Activated naive CD4-positive, alpha-beta T cell (primary cell): ENCODE measurements at places on chromosomes 5 and 9.

- no peak for DNase-seq
Observed at GRCh38 chr9:89778100-89779090, 173.6 kb downstream of the GADD45G start.

GRCh38 chr5:13317654-13318053, 626.8 kb downstream of the DNAH5 start:
- DNase-seq = no peak

- no peak for DNase-seq
Observed at GRCh38 chr9:109972026-109972882, 192.3 kb downstream of the PALM2AKAP2 start.

- no peak for DNase-seq
Observed at GRCh38 chr5:27171761-27172261, 133.4 kb upstream of the CDH9 start.

- no peak for DNase-seq
Observed at GRCh38 chr5:179375831-179376365, 30.6 kb upstream of the ADAMTS2 start.

DNA sequence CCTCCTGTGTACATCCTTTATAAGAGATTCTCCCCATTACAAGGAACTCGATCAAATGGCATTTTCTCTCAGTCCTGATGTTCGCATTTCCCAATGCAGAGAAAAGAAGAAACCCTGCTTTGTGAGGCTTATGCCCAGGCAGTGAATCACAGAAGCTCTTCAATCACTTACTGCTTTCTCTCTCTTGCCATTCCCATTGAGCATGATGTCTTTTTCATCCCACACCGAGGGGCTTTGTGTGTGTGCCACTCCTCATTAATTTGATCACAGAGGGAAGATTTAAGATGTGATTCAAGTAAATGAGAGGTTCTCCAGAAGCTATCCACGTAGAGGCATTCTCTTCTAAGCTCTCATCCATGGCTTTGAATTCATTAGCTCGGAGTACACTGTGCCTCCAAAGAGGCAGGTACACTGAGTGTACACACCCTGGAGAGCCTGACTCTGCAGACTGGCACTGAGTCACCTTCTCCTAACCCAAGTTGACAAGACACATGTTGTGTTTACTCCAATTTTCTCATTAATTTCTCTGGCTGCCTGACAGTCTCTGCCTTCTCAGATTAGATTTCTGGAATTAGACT, 45.4 kb downstream of the MFAP3 start:
- no peak for DNase-seq

DNA sequence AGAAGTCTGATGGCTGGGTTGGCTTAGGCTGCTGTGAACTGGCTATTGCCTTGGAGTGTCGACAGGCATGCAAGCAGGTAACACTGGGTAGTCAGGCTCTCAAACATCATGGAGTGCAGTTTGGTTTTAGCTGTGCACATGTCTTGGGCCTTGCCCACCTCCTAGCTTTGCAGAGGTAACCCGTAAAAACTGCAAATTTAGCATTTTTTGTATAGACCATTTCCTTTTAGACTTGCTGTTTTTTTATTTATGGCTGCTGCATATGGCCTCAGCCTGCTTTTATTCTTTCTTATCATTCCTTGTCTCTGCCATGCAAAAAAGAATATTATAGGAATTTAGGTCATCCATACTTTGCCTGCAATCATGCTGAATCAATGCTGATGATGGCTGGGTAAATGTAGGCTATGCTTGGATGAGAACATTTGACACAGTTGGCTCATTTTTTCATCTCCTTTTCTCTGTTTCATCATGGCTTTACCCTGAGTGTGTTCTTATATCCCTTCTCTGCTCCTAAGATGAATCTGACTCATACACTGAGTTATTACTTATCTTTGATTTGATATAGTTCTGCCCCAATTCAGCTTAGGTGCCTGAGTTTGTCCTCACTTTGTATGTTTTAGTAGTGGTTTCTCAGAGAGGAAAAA, 27.2 kb downstream of the RECK start:
- no peak for DNase-seq

GRCh38 chr9:38185647-38186403, 116.8 kb upstream of the SHB start:
- DNase-seq = no peak

- no peak for DNase-seq
Observed at GRCh38 chr9:73080110-73080694, 71.5 kb upstream of the ANXA1 start.

DNA sequence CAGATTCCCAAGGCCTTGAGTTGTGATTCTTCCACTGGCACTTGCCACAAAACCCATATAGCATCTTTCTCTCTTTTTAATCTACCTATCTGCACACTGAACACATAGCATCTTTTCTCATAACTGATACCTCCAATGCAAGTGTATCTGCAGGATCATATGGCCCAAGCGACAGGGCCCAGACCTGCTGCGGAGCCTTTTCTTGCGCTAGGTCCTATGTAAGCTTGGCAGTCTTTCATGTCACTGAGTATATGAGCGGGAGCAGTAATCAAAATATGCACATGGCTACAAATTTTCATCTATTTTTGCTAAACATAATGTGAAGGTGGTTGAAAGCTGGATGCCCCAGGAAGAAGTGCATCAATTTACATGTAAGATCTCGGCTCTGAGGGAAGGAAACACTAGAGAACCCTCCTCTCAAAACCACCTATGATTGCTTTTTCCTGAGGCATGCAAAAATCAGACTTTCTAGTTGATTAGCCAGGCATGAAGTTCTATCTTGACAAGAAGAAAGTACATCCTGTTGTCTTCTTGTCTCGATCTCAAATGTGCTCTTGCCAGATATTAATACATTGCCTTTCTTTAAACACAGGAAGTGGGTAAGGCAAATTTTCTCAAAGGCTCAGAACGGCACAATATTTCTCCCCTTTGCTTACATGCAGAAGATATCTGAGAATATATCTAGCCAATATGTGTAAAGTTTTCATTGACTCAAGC, 26.9 kb upstream of the CEMIP2 start:
- DNase-seq = no peak

- DNase-seq = no peak
Observed at GRCh38 chr5:20276061-20276958, 288.3 kb upstream of the CDH18 start.

GRCh38 chr5:40429258-40430100, 250.2 kb upstream of the PTGER4 start:
- DNase-seq = no peak

DNA sequence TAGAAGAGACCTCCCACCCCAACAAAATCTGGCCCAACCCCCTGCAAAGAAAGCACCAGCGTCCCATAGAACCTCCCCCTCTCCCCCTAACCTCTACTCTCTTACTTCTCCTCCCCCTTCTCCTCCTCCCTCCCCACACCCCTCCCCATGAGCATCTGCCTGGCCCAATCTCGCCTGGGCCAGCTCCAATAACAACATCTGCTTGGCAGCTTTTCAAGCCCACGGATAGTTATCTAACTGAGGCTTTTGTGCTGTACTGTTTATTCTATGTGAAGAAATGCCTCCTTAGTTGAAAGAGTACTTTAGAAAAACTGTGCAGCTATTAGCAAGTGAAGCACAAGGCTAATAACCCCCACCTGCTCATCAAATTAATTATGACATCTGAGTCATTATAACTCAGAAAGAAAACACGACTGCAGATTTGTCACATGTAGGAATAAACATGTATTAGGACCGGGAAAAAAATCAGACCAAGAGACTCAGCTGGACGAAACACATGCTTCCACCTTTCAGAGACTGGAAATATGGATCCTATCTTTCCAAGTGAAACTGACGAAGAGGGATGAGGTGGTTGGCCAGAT, 42.8 kb downstream of the NFIB start:
- DNase-seq = no peak

DNA sequence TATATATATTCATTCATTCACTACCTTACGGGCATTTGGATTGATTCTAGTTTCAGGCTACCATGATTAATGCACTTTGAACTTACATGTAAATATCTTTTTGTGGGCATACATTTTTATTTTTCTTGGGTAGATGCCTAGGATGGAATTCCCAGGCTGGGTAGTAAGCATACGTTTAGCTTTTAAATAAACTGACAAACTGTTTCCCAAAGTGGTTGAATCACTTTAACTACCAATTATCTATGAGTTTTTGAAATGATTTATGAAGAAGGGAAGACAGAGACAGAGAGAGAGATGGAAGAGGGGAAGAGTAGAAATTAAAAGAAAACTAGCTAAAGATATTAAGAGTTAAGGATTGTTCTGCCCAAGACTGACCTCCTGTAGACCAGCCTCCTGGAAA, 612.6 kb downstream of the PSAT1 start:
- DNase-seq = no peak

GRCh38 chr9:114626415-114627020, 15.4 kb downstream of the TMEM268 start:
- DNase-seq = no peak

DNA sequence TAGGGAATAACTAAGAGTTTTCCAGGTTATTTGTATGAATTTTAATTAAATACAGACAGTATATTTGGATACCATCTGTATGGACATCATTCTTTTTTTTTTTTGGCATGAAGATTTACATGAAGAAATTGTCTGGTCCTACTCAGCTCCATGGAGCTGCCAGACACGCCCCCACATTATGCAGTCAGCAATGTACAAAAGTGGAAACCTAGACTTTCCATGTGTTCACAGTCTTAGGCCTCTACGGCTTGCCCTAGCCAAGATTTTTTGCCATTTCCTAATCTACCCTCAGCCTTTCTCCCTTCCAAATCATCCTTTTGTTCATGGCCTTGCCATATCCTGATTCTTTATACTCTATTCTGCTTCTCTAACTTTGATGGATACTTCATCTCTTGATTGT, 207.1 kb downstream of the SGCD start:
- no peak for DNase-seq

DNA sequence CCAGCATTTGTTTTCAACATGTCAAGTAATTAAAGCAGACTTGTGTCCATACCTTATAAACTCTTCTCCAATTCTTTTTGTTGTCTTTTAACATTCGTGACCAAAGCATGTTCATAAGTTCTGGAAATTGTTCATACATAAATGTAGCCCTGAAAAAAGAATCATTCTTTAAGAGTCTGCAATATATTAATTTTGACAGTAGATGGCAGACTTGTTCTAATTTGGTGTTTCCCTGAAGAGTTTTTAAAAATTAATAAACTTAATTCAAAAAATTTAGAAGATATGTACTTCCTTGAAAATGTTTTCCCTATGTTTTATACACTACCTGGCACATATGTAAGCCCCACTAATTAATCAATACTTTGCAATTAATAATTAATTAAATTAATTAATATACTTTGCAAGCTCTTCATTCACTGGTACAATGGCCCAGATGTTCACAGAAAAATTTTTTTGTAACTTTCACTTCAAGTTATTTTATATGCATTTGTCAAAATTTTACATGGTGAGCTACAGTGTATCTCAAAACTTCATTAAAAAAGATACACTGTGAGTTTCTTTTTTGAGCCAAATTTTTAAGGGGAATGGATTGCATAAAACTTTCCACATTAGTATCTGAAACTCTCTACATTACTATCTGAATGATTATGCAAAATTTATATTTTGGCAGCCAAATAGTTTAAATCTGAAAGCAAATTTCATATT, 42.1 kb downstream of the CLINT1 start:
- no peak for DNase-seq

DNA sequence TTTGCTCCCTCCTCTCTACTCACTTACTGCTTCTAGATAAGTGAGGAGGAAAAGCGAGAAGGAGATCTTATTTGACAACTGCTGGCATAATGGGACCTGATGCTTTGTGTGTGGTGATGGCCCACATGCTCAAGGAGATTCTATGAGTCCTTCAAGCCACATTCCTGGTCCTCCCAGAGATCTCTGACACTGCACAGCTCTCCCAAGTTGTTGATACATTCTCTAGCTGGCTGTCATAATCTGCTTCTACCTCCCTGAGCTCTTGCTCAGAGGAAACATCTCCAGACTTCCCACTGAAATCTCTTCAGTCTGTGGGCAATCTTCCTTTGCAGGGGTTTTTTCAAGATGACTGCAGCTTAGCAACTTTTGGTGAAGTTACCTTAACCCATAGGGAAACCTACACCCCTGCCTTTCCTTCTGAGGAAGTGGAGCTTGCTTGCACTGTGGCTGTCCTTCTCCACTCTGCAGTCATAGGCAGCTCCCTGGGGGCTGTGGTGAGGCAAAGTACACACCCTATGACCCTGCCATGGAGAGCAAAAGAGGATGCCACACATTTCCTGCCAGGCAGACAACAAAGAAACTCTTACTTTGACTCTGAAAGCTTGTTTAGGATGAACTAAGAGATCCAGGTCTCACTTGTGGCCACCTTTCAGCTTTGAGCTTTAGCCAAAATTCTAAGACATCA, 163.8 kb downstream of the TMEM38B start:
- DNase-seq = no peak

GRCh38 chr9:136122425-136123383, 4.0 kb upstream of the TMEM250 start:
- peak; percentile 39 for DNase-seq

- DNase-seq = no peak
Observed at GRCh38 chr5:159096243-159096923, 3.3 kb downstream of the EBF1 start.

- no peak for DNase-seq
Observed at GRCh38 chr9:100492952-100493351, 20.0 kb downstream of the TMEFF1 start.

DNA sequence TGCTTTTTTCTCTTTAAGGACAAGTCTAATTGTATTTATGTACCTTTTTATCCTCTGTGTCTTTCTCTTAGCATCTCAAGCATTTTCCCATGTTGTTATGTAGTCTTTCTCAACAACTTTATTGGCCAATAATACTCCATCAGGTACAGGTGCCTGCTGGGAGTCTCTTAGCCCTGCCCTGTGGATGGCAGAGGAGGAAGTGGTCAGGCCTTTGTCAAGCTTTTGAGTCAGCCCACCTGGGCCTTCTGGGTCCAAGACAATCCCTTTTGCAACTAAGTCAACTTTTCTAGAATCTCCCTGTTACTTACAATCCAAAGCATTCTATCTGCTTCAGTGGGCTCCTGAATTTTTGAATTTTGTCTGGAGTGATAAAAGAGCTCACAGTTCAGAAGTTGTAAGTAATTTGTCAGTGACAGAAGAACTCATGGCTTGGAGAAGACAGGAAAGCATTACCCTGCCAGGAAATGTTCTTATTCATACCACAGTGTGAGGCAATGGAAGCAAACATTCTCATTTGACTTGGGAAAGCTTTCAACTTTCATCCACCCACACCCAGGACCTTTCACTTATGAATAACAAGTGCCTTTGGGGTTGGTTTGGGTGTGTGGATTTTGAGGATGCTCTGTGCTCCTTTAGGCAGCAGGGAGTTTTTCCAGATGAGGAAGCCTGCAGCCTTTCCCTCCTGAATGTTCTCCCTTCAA, 200.0 kb upstream of the S1PR3 start:
- no peak for DNase-seq

GRCh38 chr5:78574731-78575161, 73.8 kb downstream of the LHFPL2 start:
- DNase-seq = no peak
